GM23338 (cell line): ENCODE measurements at places on chromosomes 11 and 22.

GRCh38 chr22:22772883-22773282 lies 114.7 kb upstream of the IGLL5 start:
- DNase-seq: no peak

- peak; percentile 93 for DNase-seq
These were observed 72.9 kb downstream of the CTTN start for GRCh38 chr11:70471254-70471653.

DNA sequence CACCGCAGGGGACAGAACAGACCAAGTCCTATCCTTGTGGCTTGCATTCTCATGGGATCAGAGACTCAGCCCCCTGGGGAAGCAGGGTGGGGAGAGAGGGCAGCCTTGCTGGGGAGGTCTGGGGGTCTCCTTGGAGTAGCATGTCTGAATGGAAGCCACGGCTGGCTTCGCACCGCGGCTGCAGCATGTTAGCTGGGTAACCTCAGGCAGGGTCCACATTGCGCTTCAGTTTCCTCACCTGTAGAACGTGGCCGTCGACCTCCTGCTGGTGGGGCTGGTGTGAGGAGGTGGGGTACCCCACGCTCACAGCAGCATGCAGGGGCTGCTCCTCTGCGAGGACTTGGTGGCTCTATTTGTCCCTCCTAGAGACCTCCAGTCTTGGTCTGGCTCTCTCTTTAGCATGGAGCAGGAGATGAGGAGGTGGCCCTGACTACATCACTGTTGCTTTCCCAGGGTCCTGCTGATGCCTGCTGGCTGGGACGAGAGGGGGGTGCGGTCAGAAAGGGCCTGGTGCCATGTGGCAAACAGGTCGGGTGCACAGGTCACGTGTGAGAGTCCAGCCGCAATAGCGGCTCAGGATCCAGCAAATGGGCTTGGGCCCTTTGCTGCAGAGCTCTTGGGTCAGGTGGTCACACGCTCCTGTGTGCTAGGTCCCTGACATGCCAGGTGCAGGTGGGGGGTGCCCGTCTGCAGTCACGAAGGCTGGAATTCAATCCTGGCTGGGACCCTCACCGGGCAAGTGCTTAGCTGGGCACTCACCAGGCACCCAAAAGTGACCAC lies 35.4 kb upstream of the SMIM38 start:
- DNase-seq: no peak

DNA sequence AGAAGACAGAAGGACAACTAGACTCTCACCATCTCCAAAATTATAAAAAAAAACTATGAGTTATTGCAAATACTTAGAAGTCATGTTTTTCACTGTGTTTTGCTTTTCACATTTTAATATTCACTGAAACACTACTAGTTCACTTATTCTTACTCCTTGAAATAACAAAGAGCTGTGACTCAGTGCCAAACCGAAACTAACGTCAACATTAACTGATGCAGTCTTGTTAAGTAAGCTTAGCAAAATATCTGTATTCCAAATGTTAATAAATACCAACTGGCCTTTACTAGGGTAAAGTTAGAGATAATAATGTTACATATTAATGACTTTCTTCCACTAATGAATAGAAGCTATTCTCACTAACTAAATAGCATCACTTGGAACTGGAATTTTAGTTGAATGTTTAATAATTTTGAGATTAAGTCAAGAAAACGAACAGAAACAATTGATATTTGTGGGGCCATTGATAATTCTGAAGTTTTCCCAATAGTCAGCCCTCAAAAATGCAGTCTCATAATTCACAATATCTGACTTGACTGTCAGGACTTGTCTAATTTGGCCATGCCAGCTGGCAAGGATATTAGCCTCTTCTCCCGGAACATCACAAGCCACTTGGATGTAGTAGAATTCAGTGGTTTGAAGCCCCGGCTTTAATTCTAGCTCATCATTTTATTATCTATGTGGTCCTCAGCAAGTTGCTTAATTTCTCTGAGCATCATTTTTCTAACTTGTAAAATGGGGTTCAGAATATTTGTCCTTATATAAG lies 230.1 kb upstream of the DDI1 start:
- no peak for DNase-seq

- DNase-seq: peak; percentile 5
These were observed 171.5 kb downstream of the SBF2 start for GRCh38 chr11:10122326-10123197.

GRCh38 chr11:6771926-6772893 lies at the start of gene OR2AG2:
OR2AG2 (minus strand) TSS chr11:6771976; CDS start chr11:6768957, 3,019 bp downstream.
- no peak for DNase-seq

DNA sequence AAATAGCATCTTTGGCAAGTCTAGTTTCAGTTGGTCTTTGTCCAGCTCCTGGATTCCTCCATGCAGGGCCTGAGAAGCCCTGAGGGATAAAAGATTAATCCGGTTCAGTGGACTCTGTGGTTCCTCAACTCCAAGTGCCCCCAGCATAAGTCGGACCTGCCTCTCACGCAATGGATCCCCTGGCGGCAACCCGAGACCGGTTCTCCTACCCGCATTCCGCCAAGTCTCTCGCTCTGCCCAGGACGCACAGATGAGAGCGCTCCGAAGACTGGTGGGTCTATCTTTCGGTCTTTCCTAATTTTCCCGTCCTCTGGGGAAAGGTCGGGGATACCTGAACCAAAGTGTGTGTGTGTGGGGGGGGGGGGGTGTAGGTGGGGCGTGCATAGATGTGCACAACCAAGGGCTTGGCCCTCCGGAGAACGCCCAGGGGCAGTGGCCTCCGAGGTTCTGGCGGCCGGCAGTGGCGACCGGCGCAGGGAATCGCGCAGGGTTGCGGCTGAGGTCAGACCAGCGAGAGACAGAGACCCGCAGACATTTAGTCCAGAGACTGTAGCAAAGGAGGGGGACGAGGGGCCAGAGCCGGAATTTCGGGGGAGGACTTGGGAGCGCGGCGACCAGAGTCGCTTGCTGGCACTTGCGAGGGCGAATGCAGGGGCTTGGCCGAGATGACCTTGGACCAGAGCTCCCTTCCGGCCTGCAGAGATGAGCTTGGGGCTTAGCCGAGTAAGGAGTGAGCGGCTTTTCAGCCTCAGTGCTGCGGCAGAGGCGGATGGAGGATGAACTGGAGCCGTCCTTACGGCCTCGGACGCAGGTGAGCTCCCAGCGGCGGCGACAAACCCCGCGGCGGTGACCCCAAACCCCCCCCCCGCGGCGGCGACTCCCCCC lies 712 bp upstream of the SLC2A11 start:
- peak; percentile 83 for DNase-seq

GRCh38 chr11:76276046-76276780 lies 69.9 kb upstream of the WNT11 start:
- DNase-seq: no peak

DNA sequence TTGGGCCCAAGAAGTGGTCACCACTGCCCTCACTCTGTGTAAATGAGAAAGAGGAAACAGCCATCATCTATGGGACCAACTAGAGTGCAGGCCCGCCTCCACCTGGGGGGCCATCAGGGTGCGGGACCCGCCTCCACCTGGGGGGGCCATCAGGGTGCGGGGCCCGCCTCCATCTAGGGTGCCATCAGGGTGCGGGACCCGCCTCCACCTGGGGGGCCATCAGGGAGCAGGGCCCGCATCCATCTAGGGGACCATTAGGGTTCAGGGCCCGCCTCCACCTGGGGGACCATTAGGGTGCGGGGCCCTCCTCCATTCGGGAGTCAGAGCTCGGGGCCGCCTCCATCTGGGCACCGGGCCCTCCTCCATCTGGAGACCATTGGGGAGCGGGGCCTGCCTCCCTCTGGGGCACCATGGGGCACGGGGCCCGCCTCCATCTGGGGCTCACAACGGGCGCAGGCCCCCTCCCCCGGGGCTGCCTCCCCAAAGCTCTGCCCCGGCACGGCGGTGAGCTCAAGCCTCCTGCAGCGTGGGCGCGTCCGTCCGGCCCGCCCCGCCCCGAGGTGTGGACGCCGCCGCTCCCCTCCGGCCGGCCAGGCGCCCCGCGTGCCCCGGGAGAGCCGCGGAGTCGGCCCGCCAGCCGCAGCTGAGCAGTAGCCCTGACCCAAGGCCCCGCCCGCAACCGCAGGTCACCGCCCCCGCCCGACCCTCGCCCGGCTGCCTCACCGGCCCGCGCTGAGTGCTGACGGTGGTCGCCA lies 512 bp downstream of the TOLLIP start:
- peak; percentile 27 for DNase-seq

DNA sequence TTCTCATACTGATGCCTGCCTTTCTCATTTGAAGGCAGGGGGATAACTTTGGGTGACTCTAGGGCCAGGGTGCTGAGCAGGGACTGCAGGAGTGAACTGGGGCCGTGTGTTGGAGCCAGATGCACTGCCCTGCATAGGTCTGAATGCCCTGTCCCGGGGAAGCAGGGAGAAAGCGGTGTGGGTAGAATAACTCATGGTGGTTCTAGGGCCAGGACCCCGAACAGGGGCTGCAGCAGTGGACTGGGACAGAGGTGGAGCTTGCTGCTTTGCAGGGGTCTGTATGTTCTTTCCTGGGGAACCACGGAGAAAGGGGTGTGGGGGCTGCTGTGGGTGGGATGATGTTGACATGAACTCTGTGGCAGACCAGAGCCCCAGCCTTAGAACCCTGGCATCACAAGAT lies 52.9 kb downstream of the GAB4 start:
- no peak for DNase-seq

DNA sequence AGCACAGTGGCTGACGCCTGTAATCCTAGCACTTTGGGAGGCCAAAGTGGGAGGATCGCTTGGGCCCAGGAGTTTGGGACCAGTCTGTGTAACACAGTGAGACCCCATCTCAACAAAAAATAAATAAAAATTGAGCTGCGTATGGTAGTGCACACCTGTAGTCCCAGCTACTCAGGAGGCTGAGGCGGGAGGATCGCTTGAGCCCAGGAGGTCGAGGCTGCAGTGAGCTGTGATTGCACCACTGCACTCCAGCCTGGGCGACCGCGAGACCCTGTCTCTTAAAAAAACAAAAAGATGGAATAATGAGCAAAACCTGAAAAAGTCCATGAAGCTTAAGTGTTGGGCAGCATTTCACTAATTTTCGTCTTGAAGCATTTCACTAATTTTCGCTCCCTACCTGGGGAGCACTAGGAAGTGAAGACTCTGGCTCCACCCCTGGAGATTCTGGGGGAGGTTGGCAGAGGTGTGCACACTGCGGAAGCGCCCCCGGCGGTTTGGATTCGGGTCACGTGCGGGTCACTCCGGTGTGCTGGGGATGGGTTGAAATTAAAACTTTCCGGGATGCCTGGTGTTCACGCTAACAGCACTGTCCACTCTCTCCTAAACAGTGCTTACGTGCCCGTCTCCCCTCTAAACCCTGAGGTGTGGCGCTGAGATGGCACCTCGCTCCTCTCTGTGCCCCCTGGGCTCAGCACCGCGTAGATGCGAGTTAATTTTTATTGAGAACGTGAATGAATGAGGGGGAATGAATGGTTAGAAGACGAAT lies 906 bp upstream of the NAA40 start:
- DNase-seq: peak; percentile 59

- no peak for DNase-seq
These were observed 80.1 kb upstream of the ASPHD2 start for GRCh38 chr22:26348810-26349526.

- DNase-seq: peak; percentile 84
These were observed 3.4 kb downstream of the FAM83F start for GRCh38 chr22:39997939-39998726.

DNA sequence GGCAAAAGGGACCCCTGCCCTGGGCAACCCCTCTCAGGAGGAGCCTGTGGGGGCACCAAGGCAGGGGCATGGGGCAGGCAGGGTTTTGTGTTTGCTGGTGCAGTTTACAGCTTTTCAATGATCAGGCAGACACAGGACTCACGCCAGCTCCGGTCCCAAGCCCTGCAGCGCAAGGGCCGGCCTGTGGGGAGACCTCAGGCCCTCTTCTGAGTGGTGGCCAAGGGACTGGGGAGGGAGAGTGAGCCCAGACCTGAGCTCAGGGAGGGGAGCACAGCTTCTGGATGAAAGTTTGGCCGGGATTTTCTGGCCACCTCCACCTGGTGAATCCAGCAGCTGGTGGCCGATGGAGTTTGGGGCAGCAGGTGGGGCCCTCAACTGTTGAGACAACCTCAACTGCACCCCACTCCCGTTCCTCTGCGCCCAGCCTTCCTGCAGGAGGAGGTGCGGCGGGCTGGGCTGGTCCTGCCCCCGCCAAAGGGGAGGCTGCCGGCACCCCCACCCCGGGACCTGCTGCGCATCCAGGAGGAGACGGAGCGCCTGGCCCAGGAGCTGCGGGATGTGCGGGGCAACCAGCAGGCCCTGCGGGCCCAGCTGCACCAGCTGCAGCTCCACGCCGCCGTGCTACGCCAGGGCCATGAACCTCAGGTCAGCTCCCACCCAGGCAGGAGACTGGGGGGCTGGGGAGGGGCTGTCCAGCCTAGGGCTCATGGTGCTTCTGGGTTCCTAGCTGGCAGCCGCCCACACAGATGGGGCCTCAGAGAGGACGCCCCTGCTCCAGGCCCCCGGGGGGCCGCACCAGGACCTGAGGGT lies 3.6 kb downstream of the TCIRG1 start:
- DNase-seq: no peak

- no peak for DNase-seq
These were observed 23.7 kb downstream of the SNU13 start for GRCh38 chr22:41664951-41665350.

DNA sequence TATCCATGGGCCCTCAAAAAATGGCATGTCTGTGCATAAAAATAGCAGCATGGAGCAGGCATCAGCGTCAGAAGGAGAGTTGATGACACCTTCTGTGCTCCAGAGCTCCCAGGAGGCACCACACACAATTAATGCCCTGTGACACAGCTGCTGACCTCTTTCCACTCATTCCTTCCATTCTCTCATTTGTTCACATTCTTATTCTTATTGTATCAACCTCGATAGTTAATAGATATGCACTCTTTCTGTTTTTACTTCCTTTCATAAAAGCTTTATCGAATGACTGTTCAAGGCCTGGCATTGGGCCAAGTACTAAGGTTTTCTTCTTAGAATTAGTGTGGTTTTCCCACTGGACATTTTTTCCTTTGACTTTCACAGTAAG lies 266.0 kb upstream of the MTNR1B start:
- DNase-seq: no peak

- peak; percentile 20 for DNase-seq
These were observed 12.4 kb downstream of the POU2AF3 start for GRCh38 chr11:111310723-111311122.
